ENCODE measurements at places on chromosomes 3 and 15.

- DNase-seq: no peak
Measured at GRCh38 chr3:23804441-23805209, 1.1 kb upstream of the UBE2E1 start.

DNA sequence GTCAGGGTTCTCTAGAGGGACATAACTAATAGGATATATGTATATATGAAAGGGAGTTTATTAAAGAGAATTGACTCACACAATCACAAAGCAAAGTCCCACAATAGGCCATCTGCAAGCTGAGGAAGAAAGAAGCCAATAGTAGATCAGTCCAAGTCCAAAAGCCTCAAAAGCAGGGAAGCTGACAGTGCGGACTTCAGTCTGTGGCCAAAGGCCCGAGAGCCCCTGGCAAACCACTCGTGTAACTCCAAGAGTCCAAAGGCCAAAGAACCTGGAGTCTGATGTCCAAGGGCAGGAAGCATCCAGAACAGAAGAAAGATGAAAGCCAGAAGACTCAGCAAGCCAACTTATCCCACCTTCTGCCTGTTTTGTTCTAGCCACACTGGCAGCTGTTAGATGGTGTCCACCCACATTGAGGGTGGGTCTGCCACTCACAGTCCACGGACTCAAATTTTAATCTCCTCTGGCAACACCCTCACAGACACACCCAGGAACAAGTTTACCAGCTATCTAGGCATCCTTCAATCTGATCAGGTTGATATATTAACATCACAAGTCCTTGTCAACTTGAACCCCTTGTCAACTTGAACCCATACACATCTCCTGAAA, 54.2 kb upstream of the ACAD9 start:
- no peak for DNase-seq

GRCh38 chr3:188832146-188832545, 339.6 kb upstream of the TPRG1 start:
- no peak for DNase-seq

GRCh38 chr3:71628522-71628921, 45.0 kb upstream of the FOXP1 start:
- DNase-seq: no peak

DNA sequence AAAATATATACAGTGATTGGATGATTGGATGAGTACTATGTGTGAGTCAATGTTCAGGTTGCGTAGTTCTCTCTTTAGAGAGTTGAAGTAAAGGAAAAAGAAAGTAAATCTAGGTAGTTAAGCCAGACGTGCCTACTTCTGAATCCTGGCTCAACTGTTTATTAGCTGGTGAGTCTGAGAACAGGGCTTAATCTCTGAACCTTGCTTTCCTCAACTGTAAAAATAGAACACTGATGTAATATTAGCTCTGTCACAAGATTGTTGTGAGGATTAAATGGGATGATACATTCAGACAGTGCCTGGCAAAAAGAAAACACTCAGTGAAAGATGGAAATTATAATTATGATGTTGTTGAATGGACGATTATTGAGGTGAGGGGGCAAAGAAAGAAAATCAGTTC, 413.4 kb downstream of the MAGI1 start:
- no peak for DNase-seq

DNA sequence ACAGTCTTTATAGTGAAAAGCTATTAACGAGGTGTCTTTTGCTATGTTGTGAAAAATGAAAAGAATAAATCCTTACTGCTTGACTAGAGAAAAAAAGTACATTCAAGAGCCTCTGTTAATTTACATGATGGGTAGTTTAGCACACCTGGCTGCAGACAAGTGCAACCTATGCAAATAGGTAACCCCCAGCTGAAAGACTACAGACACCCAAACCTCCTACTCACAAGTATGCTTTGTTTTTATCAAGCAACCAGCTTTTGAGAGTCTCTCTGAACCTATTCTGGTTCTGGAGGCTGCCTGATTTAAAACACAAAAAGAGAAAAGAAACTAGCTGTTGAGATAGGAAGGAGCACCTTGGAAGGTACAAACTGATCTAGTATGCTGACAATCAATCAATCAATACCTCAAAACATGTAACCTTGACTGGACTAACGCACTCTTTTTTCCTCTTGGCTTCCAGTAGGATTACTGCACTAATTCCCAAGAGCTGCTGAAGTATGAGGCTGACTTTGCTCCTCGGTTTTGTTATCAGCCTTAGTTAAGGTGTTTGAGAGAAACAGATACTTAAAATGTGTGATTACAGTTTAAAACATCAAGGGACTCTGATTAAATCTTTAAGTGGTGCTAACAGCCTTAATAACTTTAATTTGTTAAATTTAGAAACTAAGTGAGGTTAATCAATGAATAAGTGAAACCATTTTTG, 63.6 kb downstream of the OSBPL10 start:
- no peak for DNase-seq

DNA sequence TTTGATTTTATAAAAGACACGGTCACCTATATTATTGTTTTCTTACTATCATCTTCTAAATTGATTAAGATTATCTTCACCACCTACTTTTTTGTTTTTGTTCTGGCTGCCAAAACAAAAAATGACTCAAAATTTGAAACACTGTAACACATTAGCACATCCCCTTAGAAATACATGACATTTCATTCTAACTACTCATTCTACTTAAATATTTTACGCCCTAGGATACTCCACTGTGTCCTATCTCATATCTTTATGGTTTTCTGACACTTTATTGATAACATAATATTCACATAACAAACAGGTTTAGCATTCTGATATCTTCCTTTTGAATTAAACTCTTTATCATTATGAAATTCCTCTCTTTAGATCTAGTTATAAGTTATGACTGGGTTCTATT, 656.2 kb downstream of the GBE1 start:
- no peak for DNase-seq

DNA sequence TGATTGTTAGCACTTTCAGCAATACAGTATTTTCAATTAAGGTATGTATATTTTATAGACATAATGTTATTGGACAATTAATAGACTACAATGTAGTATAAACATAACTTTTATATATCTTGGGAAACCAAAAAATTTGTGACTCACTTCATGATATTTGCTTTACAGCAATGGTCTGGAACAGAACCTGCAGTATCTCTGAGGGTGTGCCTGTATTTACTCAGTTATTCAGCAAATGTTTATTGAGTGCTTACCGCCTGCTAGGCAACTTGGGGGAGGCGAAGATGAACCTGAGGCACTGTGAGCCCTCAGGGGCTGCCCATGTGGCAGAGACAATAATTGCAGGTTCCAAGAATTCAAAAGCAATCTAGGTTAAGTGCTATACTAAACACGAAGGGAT, 144.8 kb downstream of the GABRB3 start:
- DNase-seq: no peak

DNA sequence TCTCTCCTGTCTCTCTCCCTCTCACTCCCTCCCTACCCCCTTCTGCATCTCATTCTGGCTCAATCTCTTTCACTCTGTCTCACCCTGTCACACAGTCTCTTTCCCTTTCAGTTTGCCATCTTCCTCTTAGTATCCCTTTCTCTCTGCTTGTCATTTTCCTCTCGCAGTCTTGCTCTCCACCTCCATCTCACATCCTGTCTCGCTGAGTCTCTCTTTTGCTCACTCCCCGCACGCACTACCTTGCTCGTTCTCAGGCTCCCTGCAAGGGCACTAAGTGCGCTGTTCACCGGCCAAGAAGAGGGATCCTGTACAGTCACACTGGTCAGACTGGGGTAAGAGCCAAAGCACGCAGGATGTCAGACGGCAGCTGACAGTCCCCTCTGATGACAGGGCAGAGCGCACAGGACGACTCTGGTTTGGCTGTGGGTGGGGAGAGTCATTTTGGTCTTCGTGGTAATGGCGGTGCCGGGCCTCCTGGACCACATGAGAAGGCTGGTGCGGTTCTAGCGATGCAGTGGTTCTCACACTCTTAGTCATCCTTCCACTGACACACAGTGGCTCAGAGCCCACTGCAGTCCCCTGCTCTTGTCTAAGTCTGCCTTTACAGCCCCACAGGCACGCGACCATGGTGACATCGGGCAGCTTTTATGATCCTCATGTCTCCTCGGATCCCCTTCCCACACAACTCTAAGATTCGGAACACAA, 356.8 kb downstream of the FOXP1 start:
- peak; percentile 17 for DNase-seq

DNA sequence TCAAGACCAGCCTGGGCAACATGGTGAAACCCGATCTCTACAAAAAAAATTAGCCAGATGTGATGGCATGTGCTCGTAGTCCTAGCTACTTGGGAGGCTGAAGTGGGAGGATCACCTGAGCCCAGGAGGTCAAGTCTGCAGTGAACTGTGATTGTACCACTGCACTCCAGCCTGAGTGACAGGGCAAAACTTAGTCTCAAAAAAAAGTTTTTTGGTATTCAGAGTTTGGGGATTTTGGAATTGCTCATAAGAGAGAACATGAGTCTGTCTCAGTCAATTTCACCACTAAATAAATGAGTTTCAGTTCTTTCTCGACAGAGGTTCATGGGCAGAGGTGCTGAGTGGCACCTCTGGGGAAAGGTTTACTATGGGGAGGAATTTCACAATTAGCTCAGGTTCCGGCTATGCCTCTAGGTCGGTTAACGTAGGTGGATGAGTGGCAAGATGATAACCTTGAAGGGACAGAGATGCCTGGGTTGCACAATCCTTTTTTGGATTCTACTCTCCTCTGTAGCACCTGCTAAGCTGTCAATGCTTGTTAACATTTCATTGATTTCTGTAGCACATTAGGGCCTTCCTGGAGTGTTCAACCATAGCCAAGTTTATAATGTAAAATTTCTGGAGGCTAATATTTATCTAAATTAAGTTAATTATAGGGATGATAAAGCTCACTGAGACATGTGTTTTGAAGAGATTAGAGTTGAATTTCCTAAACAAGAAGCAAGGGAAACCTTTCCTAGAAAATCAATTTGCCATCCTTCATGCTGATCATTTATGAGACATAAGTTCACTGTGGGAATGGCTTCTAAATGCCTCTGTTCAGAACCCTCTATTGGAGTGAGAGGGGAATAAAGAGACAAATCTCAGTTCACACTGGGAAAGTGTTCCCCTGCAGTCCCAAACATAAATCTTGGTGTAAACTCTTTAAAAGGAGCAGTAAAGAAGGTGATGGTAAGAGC, 37.4 kb upstream of the DCP1A start:
- DNase-seq: no peak

- no peak for DNase-seq
Measured at GRCh38 chr3:74531491-74531890, 83.0 kb downstream of the CNTN3 start.

GRCh38 chr3:164741869-164742268, 336.4 kb downstream of the SI start:
- no peak for DNase-seq

DNA sequence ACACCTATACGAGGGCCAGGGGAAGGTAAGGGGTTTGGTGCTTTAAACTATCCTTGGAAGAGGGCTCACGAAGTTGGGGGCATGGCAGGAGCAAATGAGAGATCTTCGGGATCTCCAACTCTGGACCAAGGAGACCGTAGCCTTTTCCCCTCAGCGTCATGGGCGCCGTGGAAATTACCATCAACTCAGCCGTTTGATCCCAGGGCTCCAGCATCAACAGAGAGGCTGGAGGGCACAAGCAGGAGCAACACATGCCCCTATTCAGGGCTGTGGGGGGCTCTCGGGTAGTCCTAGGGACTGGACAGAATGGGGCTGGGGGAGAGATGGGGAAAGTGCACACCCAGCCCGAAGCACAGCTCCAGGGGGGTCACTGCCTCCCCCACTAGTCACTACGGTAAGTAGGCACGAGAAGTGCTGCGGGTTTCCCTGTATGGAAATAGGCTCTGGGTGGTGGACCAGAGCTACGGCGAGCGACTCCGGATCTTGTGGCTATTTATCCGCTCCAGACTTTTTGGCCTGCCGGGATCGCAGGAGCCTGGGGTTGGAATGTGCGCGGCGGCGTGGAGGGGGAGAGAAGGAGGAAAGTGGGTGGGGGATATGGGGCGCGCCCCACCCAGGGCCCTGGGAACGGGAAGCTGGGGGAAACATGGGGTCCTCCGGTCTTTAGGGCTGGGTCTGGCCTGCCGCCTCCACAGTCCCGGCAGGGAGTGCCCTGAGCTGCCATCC, 539 bp upstream of the LAMB2 start:
- peak; percentile 90 for DNase-seq

DNA sequence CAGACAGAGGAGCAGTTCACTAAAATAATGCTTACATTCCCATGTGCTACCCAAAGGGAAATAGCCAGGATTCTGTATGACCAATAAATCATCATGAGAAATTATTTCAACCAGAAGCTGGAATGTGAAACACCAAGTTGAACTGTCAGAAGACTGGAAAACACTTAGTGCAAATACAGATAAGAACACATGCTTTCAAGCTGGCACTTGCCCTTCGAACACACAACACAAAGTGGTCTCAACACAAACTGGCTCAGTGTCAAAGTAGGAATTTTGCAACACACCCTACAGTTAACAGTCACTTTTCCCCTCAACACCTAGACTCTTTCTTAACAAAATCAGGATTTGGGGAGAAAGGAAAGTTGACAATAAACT, 1.3 kb downstream of the FSD2 start:
- DNase-seq: no peak

DNA sequence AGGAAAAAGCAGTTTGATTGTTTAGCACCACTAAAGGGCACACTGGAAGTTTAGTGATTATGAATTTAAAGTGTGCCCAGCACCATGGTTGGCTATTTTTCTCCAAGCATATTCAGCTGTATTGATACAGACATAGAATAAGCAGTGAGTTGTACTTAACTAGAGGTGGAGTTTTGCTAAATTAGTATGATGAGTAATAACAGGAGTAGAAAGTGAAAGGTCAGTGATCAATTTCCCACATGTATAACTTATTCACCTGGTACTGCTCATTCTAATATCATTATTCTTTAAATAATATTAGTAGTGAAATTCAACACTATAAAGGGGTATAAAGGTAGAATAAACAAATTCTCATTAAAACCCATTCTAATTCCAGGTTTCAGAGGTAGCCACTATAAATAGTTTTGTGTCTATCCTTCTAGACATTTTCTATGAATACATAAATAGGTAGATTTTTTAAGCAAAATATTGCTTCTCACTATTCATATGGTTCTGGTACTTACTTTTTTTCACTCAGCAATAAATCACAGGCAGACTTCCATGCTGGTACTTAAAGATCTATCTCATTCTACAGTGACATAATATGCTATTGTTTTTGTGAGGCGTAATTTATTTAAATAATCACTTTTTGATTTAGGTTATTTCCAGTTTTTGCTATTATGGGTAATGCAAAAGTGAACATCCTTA, 732.9 kb downstream of the VGLL3 start:
- no peak for DNase-seq

DNA sequence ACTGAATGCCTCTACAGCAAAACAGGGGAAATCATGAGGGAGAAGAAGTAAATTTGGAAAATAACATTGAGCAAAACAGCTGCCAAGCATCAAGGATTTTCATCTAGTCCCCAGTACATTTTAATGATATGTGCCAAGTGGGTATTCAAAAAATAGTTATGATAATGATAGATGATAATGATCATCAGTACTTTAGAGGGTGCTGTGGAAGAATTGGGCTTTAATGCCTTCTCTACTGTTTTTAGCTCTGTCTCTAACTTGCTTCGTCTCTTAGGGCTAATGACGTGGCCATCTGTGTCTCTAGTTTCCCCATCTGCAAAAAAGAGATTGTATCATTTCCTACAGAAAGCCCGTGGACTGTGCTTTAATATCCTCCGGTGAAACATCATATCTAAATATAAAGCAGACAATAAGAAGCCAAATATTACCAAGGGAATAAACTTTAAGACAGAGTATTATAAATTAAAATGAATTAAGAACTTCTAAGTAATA, 10.2 kb upstream of the FSIP1 start:
- no peak for DNase-seq
